Adrenal gland (tissue), 19 donors: ENCODE measurements at places on chromosomes 4 and X. TPM values are rescaled to one million over a fixed set of nuclear protein-coding genes. Genes with fewer than 3 reads are reported as not detected.

DNA sequence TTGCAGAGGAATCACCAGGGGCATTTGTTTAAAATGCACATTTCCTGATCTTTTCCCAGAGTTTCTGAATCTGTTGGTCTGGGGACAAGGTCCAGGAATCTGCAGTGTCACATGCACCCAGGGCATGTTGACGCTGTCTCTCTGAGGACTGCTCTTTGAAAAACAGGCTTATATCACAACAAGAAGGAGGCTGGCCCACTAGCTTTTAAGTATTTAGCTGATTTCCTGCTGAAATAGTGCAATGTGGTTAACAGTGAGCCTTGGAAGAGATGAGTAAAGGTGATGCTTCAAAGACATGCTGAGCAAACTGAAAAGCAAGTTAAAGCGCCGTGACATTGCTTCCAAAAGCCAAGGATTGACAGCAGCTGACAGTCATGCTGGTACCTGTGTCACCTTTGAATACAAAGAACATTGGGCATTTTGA, 18.6 kb upstream of the SEPSECS start:
- DNase-seq, result no peak

GRCh38 chrX:97639526-97639925, 755.8 kb downstream of the RPA4 start:
- no peak for DNase-seq

DNA sequence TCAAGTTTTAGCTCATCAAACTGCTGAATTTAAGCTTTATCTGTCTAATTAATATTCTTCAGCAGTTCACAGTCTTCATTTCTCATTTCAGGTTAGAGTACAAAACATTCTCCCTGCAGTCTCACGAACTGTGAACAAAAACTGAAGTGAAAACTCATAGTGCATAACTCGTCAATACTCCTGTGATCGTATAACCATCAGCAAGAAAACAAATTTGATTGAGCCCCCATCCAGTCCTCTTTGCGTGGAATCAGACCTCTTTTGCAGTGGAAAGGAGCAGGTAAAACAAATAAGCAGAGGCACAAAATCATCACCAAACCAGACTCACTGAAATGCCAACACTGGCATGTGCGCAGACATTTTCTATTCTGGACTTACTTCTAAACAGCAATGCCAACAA, 12.7 kb downstream of the ADAM29 start:
- DNase-seq, result no peak

DNA sequence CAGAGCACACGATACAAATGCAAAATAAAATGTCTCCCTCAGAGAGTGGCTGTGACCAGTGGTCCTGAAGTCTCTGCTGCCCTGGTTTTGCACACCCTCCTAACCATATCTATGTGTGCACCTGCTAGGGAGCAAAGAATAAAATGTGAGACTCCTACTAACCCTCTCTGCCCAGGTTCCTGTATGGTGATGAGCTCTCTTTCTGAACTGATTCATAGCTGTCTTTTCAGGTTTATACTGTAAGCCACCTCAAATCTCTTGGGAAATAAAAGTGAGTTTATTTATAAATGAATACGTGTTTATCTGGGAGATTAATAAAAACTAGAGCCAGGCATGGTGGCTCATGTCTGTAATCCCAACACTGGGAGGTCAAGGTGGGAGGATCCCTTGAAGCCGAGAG, 126.0 kb upstream of the RBPJ start:
- DNase-seq, result no peak

DNA sequence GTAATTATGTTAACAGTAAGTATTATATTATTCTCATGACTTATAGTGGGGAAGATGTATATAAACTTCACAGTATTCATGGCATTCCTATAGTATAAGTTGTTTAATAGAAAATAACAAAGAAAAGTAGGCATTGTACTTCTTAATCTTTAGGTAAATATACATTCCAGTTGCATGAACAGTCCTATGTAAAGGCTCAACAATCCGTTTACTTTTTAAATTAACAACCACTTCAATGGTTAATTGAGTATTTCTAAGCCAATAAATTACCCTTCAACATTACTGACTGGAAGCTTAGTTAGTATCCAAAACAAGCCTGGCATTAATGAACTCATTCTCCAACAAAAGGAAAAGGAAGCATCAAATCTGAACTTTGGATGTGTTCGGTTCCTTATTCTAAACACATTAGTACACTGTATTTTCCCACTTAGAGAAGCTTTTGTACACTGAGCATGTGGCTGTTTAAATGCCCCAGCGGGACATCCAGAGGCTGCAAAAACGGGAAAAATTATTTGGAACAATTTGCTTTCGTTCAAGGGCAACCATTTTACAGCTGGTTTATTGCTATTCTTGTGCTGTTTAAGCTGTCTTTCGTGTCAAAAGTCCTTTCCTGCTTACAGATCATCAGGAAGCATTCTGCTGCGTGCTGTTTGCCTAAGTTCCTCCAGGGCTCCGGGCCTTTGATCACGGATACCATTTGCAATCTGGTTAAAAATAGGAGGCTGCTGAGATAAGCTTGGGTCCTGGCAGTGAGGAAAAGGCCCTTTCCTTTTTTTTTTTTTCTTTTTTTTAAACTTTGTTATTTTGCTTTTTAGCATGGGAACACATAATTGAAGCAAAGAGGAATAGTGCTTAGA, 460.3 kb downstream of the SPRY1 start:
- peak; percentile 35 for DNase-seq

DNA sequence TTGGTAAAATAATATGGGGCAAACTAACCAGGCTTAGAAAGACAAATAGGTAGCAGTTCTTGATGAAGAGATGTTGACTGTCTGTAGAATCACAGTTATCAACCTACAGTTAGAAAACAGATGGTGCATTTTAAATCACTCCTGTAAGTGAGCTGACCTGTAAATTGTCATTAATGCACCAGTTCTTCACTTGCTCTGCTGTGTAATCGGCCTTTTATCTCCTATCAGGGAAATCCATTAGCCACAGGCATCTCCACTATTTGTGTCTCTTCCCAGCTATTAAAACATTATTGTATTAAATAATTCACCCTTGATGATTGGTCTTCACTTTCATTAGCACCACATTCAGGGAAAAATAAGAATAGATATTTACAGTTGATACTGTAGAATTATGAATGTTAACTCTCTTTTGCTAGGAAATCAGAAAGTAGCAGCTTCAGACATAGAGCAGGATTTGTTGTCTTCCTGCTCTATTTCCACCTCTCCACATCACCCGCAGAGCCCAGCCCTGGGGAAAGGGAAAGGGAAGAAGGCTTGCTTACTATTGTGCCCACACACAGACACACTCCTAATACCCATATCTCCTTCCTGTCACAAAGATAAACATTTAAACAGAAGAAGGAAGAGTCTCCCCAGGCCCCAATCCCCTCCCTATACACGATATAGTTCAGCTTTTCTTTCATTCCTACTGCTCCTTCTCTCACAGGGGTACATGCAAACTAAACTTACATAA, 97.1 kb downstream of the REELD1 start:
- no peak for DNase-seq

DNA sequence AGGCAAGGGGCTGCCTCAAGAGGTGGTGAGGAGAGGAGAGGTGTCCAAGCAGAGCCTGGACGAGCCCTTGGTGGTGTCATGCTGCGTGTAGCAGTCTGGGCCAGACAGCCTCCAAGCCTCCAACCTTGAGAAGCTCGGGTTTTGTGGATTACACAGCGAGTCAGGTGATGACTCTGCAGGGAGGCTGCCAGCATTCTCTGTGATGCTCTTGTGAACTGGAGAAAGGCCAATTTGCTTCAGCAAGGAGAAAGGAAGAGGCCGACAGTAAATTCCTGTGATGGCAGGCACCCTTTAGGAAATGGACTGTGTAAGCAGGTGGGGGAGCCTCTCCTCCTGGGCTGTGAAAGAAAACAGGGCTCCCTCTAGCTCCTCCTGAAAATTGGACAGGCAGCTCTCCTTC, 36.0 kb upstream of the CD99L2 start:
- peak; percentile 88 for DNase-seq

GRCh38 chr4:182400081-182400480, 156.9 kb downstream of the TENM3 start:
- no peak for DNase-seq

The RBM3 gene
- total RNA-seq, result 76.7 TPM

The POU3F4 gene
- not detected for total RNA-seq

The MAML3 gene
- total RNA-seq, result 6.9 TPM

The SCML2 gene
- total RNA-seq, result 6.5 TPM

The PNMA5 gene
- not detected for total RNA-seq

The NONO gene
- 402 TPM for total RNA-seq

The DCAF16 gene
- 22.7 TPM for total RNA-seq

The CSN1S1 gene
- total RNA-seq, result not detected

The NPY5R gene
- total RNA-seq, result 4.9 TPM

The SPANXD gene
- not detected for total RNA-seq

The RIBC1 gene
- total RNA-seq, result 1.8 TPM
